SK-N-DZ (cell line): ENCODE measurements at places on chromosomes 5 and 9.

- no peak for DNase-seq
These were observed 372.4 kb downstream of the SEMA5A start for GRCh38 chr5:9173281-9174048.

DNA sequence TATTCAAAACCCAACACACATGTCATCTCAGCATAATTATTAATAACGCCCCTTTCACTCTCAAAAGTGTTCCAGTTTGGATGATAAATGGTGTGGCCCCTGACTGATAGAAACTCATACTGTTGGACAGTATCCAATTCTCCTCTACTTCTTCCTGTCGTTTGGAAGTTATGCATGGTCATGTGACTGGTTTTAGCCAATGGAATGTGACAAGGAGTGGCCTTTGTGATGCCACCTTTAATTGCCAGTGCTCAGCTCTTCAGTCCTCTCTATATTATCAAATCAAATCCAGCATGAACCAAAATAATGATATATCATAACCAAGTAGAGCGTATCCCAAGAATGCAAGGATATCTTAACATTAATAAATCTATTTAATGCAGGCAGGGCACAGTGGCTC, 117.8 kb upstream of the SPIN1 start:
- no peak for DNase-seq

- DNase-seq = no peak
These were observed 73.3 kb downstream of the DPYSL3 start for GRCh38 chr5:147436596-147436995.

DNA sequence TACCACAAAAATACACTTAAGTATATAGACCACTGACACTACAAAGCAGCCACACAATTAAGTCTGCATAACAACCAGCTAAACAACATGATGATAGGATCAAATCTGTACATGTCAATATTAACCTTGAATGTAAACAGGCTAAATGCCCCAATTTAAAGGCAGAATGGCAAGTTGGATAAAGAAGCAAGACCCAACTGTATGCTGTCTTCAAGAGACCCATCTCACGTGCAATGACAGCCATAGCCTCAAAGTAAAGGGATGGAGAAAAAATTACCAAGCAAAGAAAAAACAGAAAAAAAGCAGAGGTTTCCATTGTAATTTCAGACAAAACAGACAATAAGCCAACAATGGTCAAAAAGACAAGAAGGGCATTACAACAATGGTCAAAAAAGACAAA, 77.3 kb upstream of the APC start:
- DNase-seq = no peak

DNA sequence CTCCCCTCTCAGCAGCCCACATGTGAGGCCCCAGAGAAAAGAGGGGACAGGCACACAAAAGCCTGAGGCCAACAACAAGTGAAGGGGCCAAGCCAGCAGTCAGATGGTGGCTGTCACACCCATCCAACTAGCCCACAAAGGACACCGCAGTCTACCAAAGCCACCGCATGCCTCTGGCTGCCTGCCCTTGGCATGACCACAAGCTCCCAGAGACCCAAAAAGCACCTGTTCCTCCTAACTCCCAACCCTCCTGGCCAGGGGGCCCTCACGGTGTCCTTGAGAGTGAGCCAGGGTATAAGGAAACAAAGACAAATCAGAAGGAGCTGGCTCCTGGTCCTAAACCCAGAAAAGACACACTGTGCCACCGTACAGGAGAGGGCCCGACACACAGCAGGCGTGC, 77.8 kb upstream of the LRRTM2 start:
- no peak for DNase-seq

DNA sequence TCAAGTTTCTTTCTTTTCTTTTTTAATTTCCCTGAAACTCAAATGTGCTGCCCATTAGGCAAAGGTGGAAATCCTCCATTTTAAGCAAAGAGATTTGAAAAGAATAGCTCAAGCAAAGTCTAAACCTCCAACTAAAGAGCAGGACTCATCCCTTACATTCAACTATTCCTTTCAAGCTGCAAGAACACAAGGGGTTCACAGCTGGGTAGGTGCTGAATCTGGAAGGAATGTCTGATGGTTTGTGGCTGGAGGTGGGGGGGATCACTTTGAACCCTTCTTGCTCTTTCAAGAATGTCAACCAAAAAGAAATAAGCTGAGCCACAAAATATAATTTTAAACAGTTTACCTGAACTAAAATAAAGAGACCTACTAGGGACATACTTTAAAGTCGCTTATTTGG, 375.7 kb upstream of the CDH10 start:
- DNase-seq = no peak

DNA sequence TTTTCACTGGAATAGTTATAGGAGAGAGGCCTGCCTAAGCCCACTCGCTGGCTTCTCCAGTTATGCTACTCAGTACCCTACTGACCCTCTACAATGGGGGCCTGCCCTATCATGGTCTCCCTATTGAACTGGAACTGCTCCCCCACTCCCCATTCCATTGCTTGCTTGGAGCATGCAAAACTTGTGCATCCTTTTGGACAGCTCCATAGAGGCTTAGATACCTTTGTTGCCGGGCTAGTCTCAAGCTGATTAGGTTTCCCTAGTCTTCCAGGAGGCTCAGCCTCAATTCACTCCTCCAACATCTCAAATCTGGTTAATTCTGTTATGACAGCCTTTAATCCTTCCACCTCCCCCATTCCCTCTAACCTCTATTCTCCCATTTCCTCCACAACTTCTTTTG, 39.9 kb downstream of the KIF24 start:
- no peak for DNase-seq

DNA sequence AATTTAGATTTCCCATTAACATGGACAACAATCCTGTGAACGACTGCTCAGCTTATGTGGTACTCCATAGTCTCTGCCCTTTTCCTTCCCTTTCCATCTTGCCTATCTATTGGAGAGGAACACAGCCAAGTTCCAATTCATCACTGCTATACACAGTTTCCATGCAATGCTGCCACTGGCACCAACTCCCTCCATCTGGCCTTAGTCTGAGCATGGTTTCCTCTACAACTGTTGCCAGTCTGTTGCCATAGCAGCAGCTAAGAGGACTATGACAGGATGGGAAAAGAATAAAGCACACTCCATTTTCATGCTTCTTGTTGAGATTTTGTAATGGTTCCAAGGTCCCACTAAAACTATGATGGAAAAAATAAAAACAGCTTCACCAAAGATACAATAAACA, 189.0 kb downstream of the HCN1 start:
- DNase-seq = no peak

DNA sequence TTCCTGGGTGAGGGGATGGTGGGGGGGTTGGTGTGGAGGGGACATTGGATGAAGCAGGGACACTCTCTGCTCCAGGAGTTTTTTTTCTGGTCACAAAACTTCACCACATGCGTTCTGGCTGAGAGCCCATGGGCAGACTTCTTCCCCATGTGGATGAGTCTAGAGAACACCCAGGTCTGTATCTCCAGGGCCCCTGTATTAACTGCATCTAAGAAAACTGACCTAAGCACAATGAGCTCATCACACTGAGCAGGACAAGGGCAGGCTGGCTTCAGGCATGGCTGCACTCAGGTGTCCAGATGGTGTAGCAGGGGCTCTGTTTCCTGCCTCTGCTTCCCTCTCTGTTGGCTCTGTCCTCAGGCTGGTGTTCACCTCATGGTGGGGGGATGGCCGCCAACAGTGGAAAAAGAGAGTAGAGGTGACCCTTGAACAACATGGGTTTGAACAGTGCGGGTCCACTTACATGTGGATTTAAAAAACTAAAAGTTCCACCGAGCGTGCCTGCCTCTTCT, 85.3 kb upstream of the STC2 start:
- DNase-seq = no peak

DNA sequence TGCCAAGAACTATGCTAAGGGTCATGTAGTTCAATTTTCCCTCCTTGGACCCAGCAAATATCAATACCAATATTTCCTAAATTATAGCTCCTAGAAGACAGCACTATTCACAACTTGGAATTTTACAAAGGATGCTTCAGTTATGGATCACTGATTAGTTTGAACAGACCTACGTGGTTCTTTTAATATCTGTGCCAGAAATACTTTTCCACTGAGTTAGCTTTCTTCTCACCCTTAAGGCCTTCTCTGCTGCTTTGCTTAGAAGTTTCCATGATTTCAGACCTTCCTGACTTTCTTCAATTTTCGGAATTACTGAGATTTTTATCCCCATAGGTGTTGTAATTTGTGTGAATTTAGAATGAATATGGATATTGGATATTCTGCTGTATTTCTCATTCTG, 380.4 kb downstream of the PSAT1 start:
- no peak for DNase-seq

- DNase-seq = no peak
These were observed 170.4 kb downstream of the RFK start for GRCh38 chr9:76223749-76224340.

- DNase-seq = peak; percentile 51
These were observed 3.8 kb downstream of the MIGA2 start for GRCh38 chr9:129040113-129040643.

- no peak for DNase-seq
These were observed 441.4 kb downstream of the SH3GL2 start for GRCh38 chr9:18020121-18020745.

DNA sequence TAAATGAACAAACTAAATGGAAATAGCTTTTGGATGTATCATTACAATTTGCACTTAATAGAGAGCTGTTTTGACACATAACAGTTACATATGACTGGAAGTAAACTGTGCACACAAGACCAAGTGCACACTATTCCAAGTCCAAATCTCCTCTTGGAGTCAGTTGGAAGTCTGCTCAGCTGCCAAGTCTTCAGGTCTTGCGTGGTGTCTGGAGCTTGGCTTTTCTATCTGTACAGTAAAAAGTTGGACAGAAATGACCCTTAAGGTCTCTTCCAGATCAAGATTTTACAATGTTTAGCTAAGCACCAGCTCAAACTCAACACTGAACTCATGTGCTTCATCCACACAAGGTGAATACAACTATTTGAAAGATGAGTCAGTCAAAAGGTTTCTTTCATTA, 456.9 kb downstream of the RASEF start:
- no peak for DNase-seq

GRCh38 chr5:126676195-126676624, 75.5 kb downstream of the PHAX start:
- peak; percentile 57 for DNase-seq

DNA sequence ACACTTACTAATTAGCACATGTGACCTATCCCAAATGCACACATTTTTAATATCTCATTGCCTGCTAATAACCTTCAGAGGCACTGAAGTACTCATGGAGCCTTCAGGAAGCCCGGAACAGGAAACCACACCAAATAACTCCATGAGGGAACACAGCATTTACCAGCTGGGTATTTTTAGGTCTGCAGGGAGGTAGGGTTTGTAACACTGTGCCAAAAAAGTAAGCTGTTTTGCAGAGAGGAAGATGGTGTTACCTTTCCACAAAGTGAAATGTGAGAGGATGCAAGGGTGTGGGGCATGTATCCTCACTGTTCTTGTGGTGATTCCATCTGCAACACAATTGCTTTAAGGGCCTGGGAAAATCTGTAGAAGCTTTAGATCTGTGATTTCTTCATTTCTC, 64.4 kb downstream of the NUDT12 start:
- no peak for DNase-seq

DNA sequence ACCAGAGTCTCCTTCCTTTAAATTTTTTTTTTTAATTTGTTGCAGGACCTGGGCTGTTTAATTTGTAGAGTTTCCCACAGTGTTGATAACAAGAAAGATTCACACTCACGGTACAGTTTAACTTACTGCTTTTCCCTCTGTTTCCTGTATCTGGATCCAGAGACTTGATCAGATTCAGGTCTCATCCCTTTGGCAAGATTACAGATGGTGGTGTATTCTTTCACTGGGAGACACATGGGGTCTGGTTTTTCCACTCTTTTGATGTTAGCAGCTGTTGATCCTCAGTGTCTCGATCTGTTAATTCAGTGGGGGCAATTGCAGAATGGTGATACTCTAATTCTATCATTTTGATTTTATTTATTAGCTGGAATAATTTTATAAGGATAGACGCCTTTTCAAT, 75.4 kb upstream of the TNFAIP8 start:
- peak; percentile 18 for DNase-seq

DNA sequence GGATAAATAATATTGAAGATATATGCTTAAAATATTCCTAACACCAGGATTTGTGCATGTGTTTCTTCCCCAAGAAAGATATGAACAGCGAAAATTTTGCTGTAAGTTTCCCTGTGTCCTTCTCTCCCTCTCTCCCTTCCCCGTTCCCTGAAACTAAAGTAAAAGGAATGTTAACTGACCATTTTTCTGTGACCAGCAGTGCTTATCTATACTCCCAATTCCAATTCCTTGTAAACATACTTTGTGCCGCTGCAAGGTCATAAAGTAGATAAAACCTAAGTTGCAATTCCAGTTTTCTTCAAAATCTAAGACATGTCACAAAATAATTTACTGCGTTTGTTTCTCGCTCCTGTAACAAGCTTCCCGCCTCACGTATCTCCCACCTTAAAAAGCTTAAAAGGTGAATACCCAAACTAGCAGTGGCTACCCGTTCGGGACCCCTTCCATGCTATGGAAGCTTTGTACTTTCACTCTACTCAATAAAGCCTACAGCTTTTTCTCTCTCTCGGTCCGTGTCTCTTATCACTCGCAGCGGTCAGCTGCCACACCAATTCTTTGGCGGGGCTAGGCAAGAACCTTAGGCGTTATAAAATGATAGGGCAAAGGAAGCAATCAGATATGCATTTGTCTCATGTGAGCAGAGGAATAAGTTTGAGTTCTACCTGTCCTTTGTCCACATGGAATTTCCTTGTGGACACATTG, 1798.0 kb downstream of the EFNA5 start:
- DNase-seq = no peak

- peak; percentile 13 for DNase-seq
These were observed 659 bp downstream of the RAI14 start for GRCh38 chr5:34656700-34657273.

DNA sequence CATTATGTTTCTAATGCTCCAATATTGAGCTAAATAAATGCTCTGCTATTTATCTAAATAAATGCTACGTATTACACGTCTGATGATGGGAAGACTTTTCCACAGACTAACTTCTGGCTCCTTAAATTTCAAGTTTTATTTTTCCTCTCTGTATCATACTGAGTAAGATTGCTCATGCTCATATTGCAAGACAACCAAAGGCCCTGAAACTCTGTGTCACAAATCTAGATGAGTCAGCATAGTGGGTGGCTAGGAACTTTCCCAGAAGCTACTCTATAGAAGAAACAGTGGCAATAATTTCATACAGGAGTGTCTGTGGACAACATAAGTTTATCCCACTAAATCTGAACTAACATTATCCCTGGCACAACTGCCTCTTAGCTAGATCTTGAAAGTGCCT, 53.0 kb upstream of the RFX3 start:
- no peak for DNase-seq

- DNase-seq = no peak
These were observed 264.4 kb upstream of the CDH10 start for GRCh38 chr5:24909210-24909609.

- DNase-seq = no peak
These were observed 1092.0 kb downstream of the MAT2B start for GRCh38 chr5:164597293-164597900.

GRCh38 chr5:14944996-14945395, 73.4 kb upstream of the ANKH start:
- no peak for DNase-seq

- DNase-seq = no peak
These were observed 496.9 kb upstream of the ADAMTS16 start for GRCh38 chr5:4643190-4643589.
